ENCODE measurements at places on chromosomes 3 and 15.

DNA sequence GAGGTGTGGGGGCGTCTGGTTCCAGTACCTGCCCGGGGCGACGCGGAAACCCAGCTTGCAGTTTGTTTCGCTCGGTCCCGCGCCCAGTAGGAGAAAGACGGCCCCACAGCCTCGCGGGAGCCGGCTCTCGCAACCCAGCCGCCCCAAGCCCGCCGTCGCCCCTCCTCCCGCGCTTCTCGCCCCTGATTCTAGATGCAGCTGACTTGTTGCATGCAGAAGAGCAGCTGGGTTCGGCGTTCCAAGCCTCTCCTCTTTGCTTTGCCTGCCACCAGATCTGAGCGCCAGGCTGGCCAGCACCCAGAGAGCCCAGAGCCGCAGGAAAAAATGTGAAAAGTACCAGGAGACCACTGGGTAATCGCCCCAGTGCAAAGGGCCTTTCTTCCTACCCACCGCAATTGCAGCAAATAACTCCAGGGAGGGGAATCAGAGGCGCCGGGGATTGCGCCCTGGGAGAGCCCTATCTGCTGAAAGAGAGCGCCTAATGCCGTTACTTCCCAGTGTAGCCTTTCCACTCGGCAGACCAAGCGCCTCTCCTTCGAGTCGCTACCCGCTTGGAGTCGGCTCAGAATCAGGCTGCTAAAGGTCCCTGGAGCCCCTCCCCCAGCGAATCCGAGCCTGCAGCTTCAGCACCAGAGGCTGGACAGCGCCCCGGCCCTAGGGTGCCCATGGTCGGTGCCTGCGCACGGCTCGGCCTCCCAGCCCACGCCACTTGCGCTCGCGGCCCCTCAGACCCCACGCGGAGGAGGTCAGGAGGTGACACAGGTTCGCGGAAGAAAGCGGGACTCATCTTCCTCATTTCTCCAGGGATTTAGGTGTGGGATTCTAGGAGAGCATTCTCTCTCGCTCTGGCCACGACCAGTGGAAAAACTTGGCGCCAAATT is 15.7 kb upstream of the AEN start:
- H3K27ac ChIP-seq = no peak overlapping the region
- peak; percentile 64 for DNase-seq
- H3K36me3 ChIP-seq = peaks cover 2% of the 10 kb centered on the region

DNA sequence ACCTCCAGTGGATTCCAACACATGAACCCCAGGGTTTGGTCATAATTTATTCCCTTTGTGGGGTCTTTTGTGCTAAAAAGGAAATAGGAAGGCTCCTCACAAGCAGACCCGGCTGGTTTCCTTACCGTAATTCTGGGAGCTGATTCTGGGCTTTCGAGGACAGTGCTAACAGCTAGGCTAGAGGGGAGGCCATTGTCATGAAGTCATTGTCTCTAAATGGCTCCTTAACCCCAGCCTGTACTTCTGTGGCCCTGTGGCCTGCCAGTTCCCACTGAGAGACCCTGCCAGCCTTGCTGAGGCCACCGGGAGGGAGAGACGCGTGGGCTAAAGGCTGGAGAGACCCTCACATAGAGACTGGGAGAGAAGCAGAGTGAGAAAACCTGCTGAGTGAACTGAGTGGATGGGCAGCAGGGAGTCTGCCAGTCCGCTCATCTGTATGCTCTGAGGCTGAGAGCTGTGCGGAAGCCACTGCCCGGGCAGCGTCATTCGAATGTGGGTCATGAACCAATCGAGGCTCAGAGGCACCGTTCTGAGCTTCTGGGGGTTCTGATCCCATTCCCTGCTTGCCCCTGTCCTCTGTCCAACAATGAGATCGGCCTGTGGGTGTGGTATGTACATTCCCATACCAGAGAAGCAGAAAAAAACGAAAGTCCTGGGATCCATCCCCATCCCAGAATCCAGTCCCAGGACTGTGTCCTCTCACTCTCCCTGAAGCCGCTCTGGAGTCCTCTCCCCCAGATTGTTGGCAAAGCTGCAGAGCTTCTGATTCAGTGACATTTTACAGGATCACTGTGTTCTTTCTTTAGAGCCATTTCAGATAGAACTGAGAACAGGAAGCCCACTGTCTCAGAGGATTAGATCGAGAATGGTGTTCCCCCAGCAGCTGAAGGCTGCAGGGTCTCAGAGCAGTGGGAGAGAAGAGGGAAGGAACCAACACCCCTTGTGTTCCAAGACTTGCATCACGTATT is 21.3 kb upstream of the DGKG start:
- H3K27me3 ChIP-seq = no peaks in the 10 kb centered on the region
- no peak overlapping the region for H3K27ac ChIP-seq
- no peak for DNase-seq

DNA sequence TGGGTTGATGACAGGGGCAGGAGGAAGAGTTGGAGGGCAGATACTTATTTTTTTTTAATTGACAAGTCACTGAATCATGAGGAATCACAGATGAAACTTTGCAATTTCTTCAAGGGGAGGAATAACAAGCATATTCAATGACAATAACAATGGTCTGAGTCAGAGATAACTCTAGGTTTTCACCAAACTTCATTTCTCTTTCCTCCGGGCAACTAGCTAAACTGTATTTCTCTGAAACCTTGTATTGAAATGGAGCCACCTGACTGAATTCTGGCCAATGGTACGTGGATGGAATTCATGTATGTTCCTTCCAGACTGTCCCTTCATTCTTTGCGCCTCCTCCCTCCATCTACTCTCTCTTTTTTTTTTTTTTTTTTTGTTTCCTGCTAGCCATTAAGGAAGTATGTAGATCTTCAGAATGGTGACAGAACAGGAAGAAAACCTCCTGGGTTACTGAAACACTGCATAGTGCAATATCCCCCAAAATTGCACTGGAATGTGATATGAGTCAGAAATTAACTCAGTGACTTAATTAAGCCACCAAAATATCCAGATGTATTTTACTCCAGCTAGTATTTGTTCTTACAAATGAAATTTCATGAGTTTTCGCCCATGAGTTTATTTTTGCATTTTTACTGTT is 495.4 kb downstream of the OTOL1 start:
- no peaks in the 10 kb centered on the region for H3K36me3 ChIP-seq
- H3K27me3 ChIP-seq = no peaks in the 10 kb centered on the region
- no peak for DNase-seq
- no peak overlapping the region for H3K4me3 ChIP-seq
- H3K4me1 ChIP-seq = no peaks in the 10 kb centered on the region

DNA sequence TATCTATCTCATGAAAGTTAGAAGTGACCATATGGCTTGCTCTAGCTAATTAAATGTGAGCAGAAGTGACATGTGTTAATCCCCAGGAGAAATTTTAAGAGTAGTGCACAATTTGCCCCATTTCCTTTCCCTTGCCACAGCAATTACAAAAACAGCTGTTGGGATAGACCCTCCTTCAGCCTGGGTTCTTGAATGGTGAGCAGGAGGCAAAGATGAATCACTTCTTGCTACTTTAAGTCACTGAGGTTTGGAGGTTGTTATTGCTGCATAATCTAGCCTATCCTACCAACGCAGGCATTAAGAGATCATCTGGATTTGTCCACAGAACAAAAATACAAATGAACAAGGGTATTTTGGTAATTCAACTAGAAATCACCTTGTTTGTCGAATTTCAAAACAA is 51.7 kb upstream of the CAPN7 start:
- H3K4me3 ChIP-seq = no peak overlapping the region
- H3K4me1 ChIP-seq = no peaks in the 10 kb centered on the region
- peaks cover 54% of the 10 kb centered on the region for H3K27me3 ChIP-seq
- H3K36me3 ChIP-seq = peaks cover 3% of the 10 kb centered on the region
- H3K27ac ChIP-seq = no peak overlapping the region

GRCh38 chr3:135874035-135874434 is 91.5 kb upstream of the PPP2R3A start:
- DNase-seq = no peak
- no peak overlapping the region for H3K27ac ChIP-seq
- no peaks in the 10 kb centered on the region for H3K27me3 ChIP-seq
- H3K36me3 ChIP-seq = no peaks in the 10 kb centered on the region
- no peak overlapping the region for H3K4me3 ChIP-seq
- no peaks in the 10 kb centered on the region for H3K4me1 ChIP-seq

DNA sequence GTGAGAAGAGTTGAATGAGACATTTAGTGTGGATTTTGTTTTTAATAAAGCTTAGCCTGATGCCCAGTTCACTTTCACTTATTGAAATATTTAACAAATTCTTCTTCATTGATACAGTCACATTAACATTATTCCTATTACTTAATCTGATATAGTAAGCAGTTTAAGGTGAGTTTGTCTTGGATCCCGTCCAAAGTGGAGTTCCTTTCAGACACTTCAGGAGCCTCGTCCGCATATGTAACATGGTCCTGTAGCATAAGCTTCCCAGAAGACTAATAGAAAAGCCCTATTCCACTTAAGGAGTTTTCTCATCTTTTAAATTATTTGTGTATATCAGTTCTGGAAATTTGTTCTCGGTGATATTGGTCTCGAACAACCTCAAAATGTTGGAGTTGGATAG is 39.7 kb upstream of the MLF1 start:
- no peak overlapping the region for H3K27ac ChIP-seq
- no peak overlapping the region for H3K4me3 ChIP-seq
- H3K27me3 ChIP-seq = no peaks in the 10 kb centered on the region
- no peaks in the 10 kb centered on the region for H3K4me1 ChIP-seq
- DNase-seq = no peak

DNA sequence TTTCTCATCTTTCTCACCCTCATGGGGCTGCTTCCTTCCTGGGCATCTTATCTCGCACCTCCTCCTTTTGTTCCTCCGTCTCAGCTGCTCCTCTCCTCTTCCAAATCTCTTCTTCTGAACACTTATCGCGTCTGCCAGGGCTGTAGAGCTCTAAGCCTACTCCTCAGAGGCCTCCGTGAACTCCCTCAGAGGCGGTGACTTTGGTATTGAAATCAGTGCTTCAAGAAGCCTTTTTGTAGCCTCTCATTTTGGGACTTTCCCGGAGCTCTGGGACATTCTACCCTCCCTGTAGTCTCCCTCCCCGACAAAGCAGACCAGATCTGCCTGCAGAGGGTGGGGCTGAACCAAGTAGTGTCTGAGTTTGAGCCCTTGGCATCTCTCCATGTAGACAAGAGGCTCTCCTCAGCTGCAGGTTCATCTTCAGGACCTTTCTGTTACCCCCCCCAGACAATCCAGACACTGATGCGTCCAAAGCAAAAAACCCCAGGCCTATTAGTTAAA is 17.5 kb upstream of the CPNE9 start:
- no peaks in the 10 kb centered on the region for H3K4me1 ChIP-seq
- no peak overlapping the region for H3K4me3 ChIP-seq

- H3K27ac ChIP-seq = no peak overlapping the region
- H3K27me3 ChIP-seq = peaks cover 47% of the 10 kb centered on the region
- no peak for DNase-seq
- H3K36me3 ChIP-seq = no peaks in the 10 kb centered on the region
- H3K4me1 ChIP-seq = peaks cover 9% of the 10 kb centered on the region
- no peak overlapping the region for H3K4me3 ChIP-seq
Observed at GRCh38 chr3:193968380-193968974, 167.5 kb upstream of the HES1 start.

DNA sequence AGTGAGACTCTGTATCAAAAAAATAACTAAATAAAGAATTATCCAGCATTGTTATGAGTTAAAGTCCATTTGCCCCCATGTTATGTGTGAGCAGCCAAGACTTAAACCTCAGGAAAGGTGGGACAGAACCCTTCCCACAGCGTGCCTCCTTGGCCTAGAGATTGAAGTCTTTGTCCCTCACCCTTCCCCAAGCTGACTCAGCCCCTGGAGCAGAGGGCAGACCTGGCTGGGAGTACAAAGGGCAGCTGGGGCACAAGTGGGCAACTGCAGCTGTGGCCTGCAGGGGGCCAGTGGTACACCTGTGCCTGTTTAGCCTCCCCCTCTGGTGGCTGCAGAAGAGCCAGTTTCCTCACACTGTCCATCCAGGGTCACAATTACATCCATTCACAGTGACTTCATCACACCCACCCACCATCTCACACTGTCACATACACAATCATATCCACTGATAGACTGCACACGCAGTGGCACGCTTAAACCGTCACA is 940 bp upstream of the ACY1 start:
- H3K4me3 ChIP-seq = peak overlapping the region; percentile 96
- peaks cover 5% of the 10 kb centered on the region for H3K36me3 ChIP-seq
- peaks cover 33% of the 10 kb centered on the region for H3K4me1 ChIP-seq
- DNase-seq = peak; percentile 57
- H3K27ac ChIP-seq = peak overlapping the region; percentile 93
- no peaks in the 10 kb centered on the region for H3K27me3 ChIP-seq

- peaks cover 88% of the 10 kb centered on the region for H3K4me1 ChIP-seq
- peak; percentile 42 for DNase-seq
- H3K27me3 ChIP-seq = no peaks in the 10 kb centered on the region
- peak overlapping the region; percentile 71 for H3K4me3 ChIP-seq
Observed at GRCh38 chr3:71492974-71493771, 90.4 kb downstream of the FOXP1 start.

GRCh38 chr15:62125773-62126172 is 39.3 kb downstream of the C2CD4B start:
- DNase-seq = no peak
- H3K27me3 ChIP-seq = peaks cover 9% of the 10 kb centered on the region
- peaks cover 41% of the 10 kb centered on the region for H3K4me1 ChIP-seq
- H3K4me3 ChIP-seq = no peak overlapping the region
- H3K27ac ChIP-seq = no peak overlapping the region

GRCh38 chr15:69659454-69660050 is 206.9 kb downstream of the RPLP1 start:
- peaks cover 4% of the 10 kb centered on the region for H3K4me1 ChIP-seq
- no peak for DNase-seq
- peaks cover 20% of the 10 kb centered on the region for H3K27me3 ChIP-seq

GRCh38 chr3:47443611-47443995 is 32.1 kb downstream of the SCAP start:
- H3K4me1 ChIP-seq = no peaks in the 10 kb centered on the region
- peaks cover 33% of the 10 kb centered on the region for H3K36me3 ChIP-seq
- no peak overlapping the region for H3K4me3 ChIP-seq
- no peak for DNase-seq

GRCh38 chr3:25156626-25157025 is 271.4 kb upstream of the RARB start:
- H3K27me3 ChIP-seq = no peaks in the 10 kb centered on the region
- H3K36me3 ChIP-seq = no peaks in the 10 kb centered on the region
- H3K4me1 ChIP-seq = no peaks in the 10 kb centered on the region
- no peak overlapping the region for H3K27ac ChIP-seq
- DNase-seq = no peak

GRCh38 chr3:178777718-178778411 is 241.6 kb downstream of the KCNMB2 start:
- no peak overlapping the region for H3K4me3 ChIP-seq
- DNase-seq = no peak
- no peak overlapping the region for H3K27ac ChIP-seq
- H3K4me1 ChIP-seq = no peaks in the 10 kb centered on the region
- no peaks in the 10 kb centered on the region for H3K36me3 ChIP-seq

DNA sequence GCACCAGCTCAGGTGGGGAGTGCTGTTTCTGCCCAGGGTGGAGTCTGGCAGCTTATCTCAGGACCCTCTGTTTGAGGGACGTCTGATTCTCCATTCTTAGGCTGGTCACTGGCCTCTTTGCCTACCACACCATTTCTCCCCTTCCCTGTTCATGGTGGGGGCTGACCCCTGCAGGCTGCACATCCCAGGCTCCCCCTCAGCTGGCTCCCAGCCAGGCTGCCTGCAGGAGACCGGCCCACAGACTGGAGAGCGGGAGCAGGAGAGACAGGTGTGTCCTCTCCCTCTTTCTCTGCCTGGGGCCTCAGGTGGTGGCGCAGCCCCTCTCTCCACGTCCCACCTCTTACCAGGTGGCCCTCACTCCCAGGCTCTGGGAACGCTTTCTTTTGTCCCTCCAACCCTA is 60.8 kb downstream of the RAB11A start:
- no peak for DNase-seq
- H3K27me3 ChIP-seq = no peaks in the 10 kb centered on the region
- no peaks in the 10 kb centered on the region for H3K4me1 ChIP-seq
- no peaks in the 10 kb centered on the region for H3K36me3 ChIP-seq
- no peak overlapping the region for H3K4me3 ChIP-seq
- H3K27ac ChIP-seq = no peak overlapping the region

All from activated CD8-positive, alpha-beta T cell treated with anti-CD3 and anti-CD28 coated beads, Interleukin-2, amount 10 ng/mL, durations not matched to agents 7 days and 5 days (primary cell).